KBM-7 (cell line): ENCODE measurements at places on chromosomes 3 and 15.
A peak's percentile ranks its signal among the peaks of the same experiment; 100 is the strongest.

DNA sequence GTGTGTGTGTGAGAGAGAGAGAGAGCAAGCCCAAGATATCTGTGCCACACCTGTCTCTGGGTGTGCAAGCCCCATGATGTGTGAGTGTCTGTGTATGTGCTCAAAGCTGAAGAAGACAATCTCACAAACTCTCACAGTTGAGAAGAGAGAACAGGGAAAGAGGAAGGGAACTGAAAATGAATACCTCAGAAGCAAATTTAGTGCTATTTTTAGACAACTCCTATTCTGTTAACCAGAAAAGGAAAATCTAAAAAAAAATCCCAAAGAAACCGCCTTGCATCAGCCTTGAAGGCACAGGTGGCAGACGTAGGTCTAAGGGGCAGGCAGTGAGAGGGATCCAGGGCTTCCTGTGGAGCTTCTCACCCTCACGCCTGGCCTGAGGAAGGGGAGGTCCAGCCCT lies 47.8 kb downstream of the ATP2B2 start:
- no peak for DNase-seq

DNA sequence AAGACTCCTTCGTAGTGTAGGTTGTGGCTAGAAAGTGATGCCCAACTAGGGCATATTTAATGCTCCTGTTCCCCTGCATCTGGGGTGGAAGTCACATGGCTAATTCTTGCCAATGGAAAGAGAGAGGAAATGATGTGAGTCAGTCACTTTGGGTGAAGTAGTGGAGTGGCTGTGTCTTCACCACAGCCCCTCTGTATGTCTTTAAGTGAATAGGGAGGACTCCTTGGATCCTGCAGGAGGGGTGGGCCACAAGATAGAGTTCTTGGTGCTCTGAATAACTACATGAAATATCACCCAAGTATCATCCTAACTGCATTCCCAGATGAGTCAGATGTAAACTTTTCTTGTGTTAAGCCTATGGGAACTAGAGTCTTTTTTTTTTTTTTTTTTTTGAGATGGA lies 17.8 kb upstream of the MB21D2 start:
- no peak for DNase-seq

DNA sequence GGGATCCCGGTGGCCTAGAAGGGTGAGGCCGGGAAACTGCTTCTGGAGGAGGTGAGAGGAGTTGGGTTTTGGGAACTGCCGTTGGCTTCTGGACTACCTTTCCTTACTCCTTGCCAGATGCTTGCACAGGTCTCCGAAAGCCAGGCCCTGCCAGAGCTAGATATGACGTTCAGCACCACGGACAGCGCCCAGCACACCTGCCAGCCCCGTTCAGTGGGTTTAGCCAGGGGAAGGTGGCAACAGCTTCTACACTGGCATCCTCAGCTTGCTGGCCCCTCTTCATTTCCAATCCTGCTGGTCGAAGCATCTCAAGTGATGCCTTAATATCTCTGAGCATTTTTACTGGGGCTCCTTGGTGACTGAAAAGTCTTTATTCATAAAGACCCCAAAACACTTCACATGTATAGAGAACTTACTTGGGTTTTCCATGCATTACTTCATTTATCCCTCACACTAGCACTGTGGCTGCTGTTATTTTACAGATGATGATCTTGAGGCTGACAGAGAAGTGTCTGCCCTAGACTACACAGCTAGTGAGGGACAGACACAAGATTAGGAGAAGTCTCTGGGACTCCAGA lies 21.9 kb downstream of the HCN4 start:
- peak; percentile 68 for DNase-seq

DNA sequence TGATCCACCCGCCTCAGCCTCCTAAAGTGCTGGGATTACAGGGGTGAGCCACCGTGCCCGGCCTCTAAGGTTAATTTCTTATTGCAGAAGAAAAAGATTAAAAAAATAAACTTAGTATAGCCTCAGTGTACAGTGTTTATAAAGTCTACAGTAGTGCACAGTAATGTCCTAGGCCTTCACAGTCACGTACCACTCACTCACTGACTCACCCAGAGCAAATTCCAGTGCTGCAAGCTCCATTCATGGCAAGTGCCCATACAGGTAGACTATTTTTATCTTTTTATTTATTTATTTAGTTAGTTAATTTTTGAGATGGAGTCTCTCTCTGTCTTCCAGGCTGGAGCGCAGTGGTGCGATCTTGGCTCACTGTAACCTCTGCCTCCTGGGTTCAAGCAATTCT lies 3.2 kb upstream of the FLNB start:
- DNase-seq = no peak

DNA sequence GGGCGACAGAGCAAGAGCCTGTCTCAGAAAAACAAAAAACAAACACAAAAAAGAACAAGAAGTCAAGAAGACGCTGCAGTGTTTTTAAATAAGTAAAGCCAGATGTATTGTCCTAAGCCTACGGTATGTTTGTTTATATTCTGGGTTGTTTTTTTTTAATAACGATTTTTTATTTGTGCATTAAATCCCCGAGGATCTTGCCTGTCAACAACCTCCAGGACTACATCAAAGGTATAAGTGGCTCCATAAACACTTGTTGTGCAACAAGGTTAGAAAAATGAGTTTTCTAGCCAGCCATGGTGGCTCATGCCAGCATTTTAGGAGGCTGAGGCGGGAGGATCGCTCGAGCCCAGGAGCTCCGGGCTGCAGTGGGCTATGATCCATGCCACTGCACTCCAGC lies 26.1 kb downstream of the ITGB5 start:
- DNase-seq = no peak

DNA sequence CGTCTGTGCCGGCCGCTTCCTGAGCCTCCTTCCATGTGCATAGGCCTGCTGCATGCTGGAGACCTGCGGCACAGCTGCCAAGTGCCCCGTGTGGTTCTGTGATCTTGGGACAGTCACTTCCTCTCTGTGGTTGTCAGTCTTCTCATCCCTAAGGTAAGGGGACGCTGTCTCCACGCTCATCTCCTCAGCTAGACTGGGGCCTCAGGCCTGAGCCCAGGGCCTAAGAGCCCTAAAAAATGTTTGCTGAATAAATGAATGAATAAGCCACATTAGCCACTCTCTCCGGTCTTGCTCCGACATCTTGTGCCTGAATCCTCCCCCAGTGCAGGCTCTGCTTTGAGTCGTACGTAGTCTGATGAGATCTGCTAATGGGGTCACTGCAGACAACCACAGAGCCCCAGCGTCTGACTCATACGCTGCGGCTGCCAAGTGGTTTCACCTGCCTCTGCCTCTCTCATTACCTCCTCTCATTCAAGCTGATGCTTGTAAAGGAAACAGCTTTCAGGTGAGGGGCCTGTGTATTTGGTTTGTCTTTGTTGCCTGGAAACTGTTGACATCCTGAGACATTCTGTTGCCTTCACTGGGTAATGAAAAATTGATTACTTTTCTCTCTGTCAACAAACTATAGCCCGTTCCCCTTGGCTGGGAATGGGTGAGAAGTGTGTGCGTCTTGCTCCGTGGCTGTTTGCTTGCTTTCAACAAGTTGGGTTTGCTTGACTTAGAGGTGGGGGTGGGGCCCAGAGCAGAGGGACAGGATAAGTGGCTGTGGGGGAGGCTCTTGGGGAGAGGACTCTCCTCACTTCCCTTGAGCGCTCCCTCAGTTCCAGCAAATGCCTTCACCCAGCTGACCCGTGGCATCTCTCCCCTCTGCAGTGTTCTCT lies 15.9 kb downstream of the RPLP1 start:
- peak; percentile 85 for DNase-seq

DNA sequence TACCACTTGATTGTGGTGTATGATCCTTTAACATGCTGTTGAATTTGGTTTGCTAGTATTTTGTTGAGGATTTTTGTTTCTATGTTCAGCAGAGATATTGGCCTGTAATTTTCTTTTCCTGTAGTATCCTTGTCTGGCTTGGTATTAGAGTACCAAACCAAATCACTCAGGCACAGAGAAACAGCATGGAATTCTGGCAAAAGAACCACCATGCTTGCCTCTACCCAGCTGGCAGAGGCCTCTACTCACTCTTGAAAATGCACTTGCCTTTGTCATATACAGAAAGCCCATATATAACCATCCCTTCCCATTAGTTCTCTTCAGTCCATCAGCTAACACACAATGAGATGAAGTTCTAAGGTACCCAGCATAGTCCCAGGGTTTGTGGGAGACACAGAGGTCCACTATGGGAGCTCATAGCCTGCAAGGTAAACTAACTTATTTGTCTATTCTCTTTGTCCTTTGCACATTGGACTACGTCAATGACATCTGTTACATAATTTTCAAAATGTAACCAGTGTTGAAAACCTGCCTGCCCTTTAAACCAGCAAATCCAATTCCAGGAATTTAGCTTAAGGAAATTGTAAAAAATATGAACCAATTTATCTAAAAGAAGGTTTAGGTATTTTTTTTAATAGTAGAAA lies 82.1 kb upstream of the POMGNT2 start:
- DNase-seq = no peak

- DNase-seq = no peak
Measured at GRCh38 chr15:72770673-72771328, 12.8 kb downstream of the ADPGK start.

GRCh38 chr3:187889601-187890404 lies 144.5 kb upstream of the BCL6 start:
- no peak for DNase-seq

DNA sequence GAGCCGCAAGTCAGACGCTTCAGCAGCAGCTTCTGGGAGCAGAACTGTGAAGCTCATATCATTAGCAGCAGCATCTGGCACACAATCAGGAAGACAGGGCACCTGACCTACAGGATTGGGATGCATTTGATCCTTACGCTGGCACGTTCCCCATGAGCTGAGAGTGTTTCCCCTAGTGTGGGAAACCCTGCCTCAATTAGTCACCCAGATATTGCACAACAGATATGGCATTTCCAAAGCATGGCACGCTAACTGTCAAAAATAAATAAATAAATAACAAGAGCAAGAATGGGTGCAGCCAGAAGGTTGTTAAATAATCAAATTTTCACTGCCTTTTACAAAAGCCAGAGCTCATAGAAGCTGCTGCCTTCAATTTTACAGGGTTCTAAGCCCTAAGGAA lies 189.6 kb upstream of the THBS1 start:
- no peak for DNase-seq

GRCh38 chr3:53725387-53725995 lies 120.7 kb downstream of the CHDH start:
- no peak for DNase-seq
